Kidney capillary endothelial cell (primary cell): ENCODE measurements at places on chromosomes 2 and 18.

- DNase-seq = no peak
Observed at GRCh38 chr18:73414598-73414997, 546.8 kb upstream of the NETO1 start.

DNA sequence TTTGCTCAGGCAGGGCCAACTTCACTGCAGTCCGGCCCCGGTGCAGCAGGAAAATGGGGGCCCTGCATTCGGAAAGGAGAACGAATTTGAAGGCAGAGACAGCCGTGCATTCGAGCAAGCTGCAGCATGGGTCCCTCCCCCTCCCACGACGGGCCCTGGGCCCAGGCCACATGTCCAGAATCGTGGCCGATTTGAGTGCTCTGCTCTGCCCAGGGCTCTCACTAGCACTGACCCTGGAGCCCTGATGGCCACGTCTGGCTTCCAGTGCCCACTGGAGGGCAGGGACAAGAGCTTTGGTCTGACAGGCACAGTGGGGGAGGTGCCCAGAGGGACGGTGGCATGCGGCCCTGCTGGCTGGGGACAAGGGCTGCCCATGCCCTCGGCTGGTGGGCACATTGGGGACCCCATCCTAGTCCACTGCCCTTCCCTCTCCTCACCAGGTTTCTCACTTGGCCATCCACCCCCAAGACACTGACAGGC lies 14.4 kb upstream of the KLHL30 start:
- DNase-seq = no peak

GRCh38 chr2:208049006-208049405 lies 23.7 kb upstream of the PLEKHM3 start:
- no peak for DNase-seq

GRCh38 chr18:45402485-45403056 lies 212.7 kb upstream of the SLC14A2 start:
- no peak for DNase-seq
